NCI-H1930 (cell line): ENCODE measurements at places on chromosomes 2 and 18.

- no peak for DNase-seq
Measured at GRCh38 chr2:88753833-88754584, 62.5 kb downstream of the RPIA start.

DNA sequence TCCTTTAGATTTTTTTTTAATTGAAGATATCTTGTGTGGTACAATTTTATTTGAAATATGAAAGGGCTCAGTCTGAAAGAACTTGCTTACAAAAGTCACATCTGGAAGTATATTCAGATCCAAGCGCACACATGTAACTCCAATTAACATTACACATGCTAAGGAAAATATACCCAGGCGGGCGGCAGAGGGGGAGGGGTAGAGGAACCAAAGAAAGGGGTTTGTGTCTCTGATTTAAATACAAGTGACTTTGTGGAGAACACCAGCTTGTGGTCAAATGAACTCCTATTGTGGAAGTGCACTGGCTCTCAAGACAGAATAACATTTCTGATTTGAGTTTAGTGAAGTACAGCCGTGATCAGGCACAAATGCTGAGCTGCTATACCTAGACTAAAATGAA, 280.2 kb upstream of the SOX11 start:
- no peak for DNase-seq

- DNase-seq: no peak
Measured at GRCh38 chr18:3472681-3473544, 22.9 kb downstream of the TGIF1 start.

- peak; percentile 26 for DNase-seq
Measured at GRCh38 chr2:222318712-222319585, 20.2 kb upstream of the PAX3 start.

DNA sequence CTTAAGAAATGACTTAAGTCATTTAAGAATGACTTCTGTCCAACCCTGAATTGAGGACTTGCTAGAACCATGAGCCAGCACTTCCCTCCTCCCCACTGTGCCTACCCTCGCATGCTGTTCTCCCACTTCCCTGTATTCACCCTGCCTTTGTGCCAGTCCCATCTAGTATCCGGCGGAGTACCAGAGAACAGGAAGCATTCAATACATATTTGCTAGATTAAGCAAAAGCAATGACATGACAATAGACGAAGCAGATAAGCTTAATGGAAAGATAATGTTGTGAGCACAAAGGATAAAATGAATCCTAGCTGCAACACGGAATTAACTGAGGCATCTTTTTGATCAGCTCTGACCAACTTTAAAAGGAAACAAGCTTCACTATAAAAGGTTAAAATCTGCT, 328.5 kb downstream of the TDRD15 start:
- no peak for DNase-seq

GRCh38 chr2:38731684-38732221, 19.4 kb downstream of the SRSF7 start:
- no peak for DNase-seq

DNA sequence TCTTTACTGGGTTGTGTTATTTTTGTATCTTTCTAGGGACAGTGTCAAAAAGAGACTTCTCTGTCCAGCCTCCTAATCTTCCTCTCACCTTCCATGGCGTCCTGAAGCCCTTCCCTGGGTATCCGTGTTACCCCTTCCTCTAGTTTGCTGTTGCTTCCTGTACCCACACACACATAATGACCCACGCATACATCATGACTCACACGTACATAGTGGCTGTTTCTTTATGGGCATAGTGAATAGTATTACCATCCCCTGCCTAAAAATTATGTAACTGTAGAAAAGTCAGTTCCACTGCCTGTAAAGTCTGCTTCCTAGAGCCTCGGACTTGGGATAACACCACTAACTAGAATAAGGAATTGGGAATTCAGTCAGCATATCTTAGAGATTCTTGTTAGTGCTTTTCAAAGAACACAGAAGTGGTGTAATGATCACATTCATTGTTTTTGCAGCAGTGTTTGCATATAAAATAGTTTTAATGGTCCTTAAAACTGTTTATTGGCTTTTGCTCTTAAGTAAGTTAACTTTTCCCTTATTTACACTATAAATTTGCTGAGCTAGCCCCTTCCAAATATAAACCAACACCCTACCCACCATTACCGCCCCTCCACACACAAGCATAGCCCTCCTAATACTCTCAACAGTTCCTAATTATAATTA, 308.4 kb upstream of the RAB12 start:
- no peak for DNase-seq

DNA sequence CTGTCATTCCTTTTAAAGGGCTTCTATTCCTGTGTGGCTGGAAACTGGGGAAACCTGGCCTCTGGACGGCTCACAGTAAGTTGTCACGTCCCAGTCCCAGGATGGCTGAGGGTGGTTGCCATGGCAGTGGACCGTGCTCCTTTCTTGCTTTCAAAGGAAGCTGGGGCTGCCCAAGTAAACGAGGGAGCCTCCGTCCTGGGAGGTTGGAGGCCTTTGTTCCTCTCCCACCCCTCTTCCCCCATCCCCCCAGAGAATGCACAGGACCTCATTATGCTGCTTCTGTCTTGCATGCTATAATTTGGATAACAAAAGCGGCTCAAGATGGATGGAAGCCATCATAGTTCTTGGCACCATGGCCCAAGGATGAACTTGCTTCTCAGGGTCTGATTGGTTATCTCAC, 325.5 kb upstream of the HS6ST1 start:
- DNase-seq: no peak

- no peak for DNase-seq
Measured at GRCh38 chr18:10059610-10060468, 146.0 kb downstream of the VAPA start.

GRCh38 chr2:80135001-80135400, 169.6 kb downstream of the LRRTM1 start:
- DNase-seq: no peak

- DNase-seq: no peak
Measured at GRCh38 chr18:13431886-13432285, 213.3 kb downstream of the LDLRAD4 start.

DNA sequence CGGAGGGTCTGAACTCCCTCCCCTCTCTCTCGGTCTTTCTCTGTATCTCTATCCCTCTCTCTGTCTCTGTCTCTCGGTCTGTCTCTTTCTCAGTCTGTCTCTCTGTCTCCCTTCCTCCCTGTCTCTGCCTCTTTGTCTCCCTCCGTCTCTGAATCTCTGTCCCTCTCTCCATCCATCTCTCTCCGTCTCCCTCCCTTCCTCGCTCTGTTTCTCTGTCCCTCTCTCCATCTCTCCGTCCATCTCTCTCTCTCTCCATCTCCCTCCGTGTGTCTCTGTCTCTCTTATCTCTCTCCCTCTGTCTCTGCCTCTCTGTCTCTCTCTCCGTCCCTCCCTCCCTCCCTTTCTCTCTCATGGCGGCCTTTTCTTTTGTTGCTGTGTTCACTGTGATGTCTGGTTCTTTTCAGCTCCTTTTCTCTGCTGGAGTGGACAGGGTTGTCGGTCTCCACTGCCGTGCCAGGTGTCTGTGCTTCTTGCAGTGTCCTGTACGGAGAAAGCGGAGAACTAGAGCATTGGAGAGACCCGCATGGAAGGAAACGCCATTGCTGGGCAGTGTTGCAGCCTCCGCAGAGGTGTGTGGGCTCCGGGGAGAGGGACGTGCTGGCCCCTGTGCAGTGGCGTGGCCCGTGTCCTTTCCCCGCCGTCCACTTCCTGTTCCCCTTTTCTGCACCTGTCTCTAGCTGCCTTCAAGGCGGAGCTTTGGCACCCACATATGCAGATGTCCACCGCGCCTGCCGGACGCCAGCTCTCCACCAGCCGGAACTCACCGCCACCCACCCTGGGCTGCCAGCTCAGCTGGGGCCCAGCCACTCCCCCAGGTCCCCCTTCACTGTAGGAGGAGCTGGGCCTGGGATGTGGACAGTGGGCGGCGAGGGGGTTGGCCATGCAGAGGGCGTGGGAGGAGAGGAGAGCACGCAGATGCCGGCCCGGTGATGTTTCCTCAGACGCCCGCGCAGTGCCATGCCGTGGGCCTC, 113.1 kb downstream of the NFATC1 start:
- DNase-seq: no peak

- DNase-seq: no peak
Measured at GRCh38 chr2:98608962-98609604, 694 bp downstream of the UNC50 start.

- no peak for DNase-seq
Measured at GRCh38 chr2:28162564-28162963, 230.1 kb upstream of the FOSL2 start.

DNA sequence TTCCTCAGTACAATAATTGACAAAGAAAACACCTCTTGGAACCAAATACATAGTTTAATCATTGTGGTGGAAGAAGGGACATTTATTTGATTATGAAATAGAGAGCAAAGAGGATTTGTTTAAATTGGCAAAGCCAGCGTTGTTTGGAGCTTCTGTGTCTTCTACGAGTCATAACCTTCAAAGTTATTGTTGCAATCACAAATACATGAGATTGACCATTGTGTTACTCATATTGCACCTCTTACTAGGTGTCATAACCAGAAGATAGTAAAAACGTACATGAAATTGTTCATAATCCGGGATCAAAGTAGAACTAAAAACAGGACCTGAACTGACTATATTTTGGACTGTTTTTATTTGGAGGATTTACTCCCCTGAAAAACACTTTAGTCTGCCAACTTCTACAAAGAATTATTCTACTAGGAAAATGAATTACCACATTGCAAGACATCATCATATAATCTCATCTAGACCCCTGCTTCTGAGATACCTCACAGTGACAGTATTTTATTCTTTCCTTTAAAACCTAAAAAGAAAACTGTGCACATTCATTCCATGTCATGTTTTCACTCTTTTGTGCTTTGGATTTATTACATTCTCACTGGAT, 151.7 kb upstream of the KLF7 start:
- DNase-seq: no peak

GRCh38 chr18:63107171-63107845, 212.3 kb downstream of the BCL2 start:
- DNase-seq: no peak

DNA sequence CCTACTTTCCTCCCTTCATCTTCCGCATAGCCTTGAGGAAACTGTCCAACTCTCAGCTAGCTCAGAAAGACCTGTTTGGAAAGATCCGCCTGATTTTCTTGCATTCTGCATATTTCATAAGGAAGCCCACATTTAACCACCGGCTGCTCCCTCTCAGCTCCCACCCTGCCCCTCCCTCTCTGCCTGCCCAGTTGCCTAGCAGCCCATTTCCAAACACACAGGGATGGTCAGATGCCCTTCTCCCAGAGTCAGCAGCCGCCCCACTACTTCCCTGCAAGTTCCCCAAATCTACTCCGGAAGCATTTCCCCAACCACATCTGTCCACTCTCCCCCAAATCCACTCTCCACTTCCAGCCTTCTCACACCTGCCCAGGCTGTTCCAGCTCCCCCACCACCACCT, 96.0 kb downstream of the TNS1 start:
- no peak for DNase-seq

- DNase-seq: no peak
Measured at GRCh38 chr2:175187378-175187777, 5.9 kb upstream of the ATP5MC3 start.

- no peak for DNase-seq
Measured at GRCh38 chr2:43269074-43269572, 42.7 kb upstream of the ZFP36L2 start.

DNA sequence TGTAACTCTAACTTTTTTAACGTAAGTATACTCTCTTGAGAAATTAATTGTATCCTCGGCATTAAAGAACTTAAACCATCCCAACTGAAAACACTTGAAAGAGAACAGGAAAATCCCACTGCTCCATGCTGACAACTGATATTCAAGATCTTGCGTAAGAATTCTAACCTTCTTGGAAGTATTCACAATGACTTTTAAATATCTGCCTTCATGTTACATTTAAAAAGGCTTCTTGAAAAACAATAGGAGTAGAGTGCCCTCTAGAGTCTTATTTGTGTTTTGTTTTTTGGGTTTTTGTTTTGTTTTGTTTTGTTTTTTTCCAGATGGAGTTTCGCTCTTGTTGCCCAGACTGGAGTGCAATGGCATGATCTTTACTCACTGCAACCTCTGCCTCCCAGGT, 65.4 kb upstream of the DNAJC10 start:
- no peak for DNase-seq

- DNase-seq: no peak
Measured at GRCh38 chr2:189192766-189193165, 13.2 kb upstream of the COL5A2 start.

DNA sequence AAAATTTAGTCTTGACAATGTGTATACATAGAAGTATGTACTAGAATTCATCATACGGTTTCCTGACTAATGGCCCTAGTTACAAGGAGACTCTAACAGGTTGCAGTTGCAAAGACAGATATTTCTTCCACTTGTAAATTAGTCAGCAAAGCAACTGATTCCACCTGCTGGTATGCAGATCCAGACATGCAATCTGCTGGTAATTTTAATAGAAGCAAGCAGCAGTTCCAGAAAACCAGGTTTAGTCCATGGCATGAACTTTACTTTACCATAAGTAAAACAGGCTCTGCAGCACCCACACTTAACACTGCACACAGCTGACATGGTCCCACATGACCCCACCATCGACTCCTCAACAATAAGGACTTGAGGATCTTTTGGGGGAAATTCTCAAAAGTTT, 110.9 kb upstream of the SP3 start:
- no peak for DNase-seq

DNA sequence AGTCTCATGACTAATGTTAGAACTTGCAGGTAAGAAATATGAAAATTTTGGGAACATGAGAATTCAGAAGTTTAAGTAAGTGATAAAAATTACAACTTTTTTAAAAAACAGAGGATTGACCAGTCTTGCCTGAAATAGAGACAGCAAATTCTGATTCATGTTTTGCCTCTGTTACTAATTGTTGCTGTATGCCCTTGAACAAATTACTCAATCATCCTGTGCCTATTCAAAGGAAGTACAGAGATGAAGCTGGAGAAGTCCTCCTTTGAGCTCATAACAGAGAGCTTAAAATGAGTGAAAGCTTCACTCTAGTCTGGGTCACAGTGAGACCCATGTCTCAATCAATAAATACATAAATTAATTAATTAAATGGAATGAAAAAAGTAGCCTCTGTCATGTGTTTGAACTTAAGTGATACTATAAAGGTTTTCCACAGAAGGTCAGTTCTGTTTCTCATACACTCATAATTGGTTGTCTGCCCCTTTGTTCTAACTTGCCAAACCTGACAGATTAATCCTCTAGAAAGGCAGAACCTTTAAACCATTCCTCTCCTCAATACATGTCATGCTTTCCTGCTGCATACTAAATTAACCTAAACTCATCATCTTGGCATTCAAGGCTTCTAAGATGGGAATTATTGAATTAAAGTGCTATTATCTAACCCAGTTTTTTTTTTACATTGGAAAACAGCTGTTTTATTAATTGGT, 374.6 kb upstream of the LRATD1 start:
- DNase-seq: no peak
